ENCODE measurements at places on chromosomes 7 and 10.

DNA sequence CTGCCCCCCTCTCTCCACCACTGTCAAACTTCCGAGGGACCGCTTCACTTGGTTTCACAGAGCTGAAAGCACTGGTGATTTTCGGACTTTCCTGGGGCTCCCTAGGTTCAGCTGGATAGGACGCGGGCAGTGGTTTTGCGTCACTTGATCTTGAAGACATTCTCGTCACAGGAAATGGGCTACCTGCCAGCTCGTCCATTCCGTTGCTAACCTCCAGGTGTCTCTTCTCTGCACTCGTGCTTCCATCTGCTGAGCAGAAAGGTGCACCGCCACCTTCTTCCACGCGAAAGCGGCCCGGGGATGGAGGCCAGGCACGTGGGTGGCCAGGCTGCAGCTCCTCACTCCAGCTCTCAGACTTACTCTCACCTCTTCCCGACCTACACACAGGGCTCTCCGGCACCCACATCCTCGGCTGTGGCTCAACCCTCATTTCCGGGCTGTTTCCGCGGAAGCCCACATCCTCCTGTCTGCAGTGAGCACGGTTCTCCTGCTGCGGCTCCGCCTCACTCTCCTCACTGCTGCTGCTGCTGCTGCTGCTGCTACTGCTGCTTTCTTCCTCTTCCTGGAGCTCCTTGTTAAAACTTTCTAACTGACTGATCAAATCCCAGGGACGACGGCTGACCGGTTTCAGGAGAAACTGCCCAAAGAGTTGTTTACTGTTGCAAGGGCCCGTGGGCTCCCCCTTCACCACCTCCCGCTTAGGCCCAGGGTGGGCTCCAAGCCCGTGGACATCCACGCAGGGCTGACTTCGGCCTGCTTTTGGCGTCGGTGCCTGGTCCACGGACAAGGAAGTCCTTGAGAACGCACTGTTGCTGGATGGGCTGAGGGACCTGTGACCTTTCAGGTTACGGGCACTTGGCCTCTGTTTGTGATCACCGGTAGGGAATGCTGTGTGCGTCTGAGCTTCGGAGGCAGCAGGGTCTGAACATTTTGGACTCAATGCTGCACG lies 32.1 kb downstream of the JCAD start:
- DNase-seq: peak; percentile 66

GRCh38 chr10:49056356-49056755 lies 59.0 kb downstream of the VSTM4 start:
- no peak for DNase-seq

DNA sequence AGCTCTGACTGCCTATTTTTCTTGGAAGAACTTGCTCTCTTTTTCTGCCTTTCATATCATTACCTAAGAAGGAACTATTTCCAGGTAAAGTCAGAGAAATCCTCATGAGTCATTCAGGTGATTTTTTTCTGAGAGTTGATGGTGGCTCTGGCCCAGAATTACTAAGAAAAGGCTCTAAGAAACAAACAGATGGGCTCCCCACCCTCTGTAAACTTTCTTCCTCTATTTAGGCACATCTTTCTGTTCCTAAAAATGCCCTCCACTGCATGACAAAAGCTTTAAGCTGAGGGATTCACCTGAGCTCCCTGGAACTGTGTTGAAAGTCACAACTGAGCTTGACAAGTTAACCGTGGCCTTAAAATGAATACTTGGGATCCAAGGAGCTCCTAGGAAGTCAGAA lies 1.6 kb downstream of the OLAH start:
- no peak for DNase-seq

DNA sequence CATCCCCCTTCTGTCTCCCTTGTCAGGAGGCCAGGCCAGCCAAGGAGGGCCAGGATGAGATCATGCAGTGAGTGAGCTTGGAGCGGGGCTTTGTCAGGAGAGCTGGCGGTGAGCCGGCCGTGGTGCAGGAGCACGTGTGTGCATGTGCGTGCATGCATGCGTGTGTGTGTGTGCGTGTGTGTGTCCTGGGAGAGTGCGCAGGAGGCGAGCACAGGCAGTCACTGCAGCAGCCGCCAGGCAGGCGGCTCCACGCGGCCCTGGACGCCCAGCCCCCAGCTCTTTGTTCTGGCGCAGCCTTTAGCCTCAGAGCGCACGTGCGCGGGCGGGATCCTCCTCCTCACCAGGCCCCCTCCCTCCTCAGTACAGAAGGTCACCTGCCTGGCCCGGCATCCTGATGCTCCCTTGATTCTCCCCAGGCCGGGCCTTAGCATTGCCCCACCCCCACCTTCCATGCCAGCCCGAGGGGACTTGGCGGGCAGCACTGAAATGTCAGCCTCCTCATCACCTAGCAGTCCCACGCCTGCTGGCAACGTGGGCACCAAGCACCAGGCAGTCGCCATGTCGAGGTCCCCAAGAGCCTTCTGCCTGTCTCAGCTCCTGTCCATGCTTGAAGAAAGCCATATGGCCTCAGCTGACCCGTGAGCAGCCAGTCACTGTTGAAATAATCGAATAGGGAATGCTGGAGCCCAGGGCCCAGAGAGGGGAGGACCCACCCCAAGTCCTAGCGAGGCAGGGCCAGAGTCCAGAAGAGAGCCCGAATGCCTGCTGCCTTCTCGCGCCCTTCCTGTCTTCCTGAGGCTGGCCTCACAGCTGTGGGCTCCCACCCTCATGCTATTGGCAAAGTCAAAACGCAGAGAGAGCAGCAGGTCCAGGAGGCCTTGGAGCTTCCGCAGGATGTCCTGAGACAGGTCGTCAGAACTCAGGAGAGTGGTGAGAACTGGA lies 125.9 kb upstream of the PPIF start:
- no peak for DNase-seq

DNA sequence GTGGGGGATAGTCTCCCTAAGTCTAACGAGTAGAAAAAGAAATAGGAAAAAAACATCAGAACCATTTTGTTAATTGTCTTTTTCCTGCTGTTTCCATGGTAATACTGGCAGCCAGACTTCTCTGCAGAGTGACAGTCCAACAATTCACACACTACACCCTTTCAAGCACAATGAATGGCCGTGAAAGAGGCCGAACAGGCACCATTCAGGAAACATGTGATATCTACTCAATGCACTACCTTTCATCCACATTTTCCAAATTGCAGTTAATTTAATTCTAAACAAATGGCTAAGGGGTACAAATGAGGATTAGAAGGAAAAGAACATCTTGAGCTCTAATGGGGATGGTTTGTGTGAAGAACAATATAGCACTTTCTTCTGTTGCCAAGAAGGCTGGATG lies 358.5 kb upstream of the ANKRD30A start:
- DNase-seq: no peak

- no peak for DNase-seq
These were observed 20.2 kb upstream of the AMZ1 start for GRCh38 chr7:2667843-2668242.

- DNase-seq: no peak
These were observed 45.3 kb downstream of the BTBD16 start for GRCh38 chr10:122316224-122316884.

- DNase-seq: no peak
These were observed 61.0 kb upstream of the NFE2L3 start for GRCh38 chr7:26090927-26091519.

DNA sequence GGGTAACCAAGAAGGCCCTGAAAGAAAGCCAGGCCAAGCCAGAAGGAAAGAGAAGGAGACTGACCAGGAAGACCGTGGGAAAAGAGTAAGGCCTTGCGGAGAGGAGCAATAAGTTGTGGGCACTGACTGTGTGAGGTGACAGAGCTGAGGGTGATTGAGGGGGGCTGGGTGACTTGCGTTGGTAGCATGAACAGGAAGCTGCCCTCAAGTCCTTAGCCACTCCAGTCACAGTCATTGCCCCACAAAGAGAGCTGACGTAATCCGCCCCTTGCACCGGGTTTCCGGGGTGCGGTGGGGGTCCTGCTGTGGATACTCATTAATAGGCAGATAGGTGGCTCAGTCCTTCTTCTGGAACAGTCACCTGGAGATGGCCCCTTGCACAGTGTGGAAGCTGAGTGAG lies 16.1 kb upstream of the DMBT1 start:
- DNase-seq: no peak

DNA sequence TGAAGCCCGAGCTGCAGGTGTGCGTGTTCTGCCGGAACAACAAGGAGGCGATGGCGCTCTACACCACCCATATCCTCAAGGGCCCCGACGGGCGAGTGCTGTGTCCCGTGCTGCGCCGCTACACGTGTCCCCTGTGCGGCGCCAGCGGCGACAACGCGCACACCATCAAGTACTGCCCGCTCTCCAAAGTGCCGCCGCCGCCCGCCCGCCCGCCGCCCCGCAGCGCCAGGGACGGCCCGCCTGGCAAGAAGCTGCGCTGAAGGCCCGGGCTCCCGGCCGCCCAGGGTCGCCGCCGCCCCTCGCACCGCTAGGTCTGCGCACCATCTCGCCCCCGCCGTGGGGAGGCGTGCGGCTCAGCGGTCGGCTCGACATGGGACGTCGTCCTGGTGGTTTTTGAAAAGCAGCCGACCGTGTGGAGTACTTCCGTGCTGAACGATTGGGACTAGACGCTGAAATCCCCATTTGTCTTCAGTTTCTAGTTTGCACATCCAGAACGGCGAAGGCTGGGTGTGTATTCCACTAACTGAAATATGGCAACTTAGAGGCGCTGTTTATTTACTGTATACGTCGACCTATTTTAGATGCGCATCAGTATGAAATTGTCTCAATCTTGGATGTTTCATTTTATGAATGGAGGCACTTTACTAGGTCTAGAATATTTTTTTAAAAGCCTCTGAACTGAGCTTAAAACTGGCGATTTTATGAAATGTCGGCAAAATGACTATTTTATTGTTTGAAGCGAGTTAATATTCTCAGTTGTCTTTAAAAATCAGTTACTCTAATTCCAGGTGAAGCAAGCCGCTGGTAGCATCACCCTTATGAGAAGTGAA lies 1.1 kb downstream of the NANOS1 start:
- no peak for DNase-seq

- DNase-seq: no peak
These were observed 126.7 kb downstream of the INHBA start for GRCh38 chr7:41576166-41576565.

DNA sequence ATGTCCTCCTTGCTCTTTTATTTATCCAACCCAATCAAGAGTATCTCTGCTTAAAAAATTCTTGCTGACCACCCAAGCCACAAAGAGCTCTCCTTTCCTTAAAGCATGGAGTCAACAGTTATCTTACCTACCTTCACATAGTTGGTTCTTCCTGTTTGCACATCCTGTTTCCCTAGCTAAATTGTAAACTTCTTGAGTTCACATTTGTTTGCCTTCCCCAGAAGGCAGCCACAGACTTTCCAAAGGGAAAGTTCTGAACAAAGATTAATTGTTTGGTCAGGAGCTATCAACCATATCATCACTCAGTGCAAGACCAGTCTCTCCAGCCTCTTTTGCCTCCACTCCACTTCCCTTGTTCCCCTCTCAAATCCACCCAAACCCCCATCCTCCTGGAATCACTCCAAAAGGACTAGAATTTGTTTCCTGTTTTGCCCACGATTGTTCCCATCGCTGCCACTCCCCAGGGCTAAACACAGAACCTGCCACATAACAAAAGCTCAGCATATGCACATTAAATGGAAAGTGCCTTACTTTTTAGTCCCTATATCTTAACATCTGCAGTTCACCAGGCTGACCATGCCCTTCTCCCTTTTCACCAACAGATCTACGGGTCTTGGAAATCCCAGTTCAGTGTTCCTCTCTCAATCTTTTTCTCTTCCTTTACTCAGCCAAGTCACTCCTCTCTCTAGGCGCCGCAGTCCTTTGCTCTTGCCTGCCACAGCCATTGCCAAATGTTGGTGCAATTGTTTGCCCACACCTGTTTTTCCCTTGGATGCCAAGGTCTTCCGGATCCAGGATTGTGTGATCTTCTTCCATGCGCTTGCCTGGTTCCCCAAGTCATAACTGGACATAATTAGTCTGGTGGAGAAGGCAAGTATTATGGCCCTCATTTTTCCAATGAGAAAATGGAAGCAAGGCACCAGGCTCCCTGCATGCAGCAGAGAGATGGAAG lies 265.5 kb downstream of the KCNMA1 start:
- no peak for DNase-seq

- DNase-seq: no peak
These were observed 635 bp downstream of the ZNF12 start for GRCh38 chr7:6705959-6706665.

DNA sequence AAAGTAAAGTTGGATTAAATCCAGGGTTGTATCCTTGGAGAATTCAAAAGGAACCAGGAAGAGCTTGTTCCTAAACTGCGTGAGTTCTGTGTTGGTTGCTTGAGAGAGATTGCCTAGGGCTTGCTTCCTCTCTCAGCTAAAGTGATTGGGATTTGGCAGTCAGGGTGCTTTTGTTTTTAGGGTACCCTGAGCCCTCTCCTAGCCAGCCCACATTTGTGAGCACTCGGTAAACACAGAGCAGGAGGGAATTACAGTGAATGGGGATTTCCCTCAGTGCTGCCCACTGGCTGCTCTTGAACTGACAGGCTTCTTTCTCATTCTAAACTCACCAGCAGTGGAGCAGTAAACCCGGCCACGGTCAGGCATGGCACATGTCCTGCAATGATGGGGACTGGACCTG lies 146.9 kb downstream of the TPST1 start:
- DNase-seq: no peak

GRCh38 chr10:123743441-123744223 lies 77.5 kb downstream of the GPR26 start:
- peak; percentile 35 for DNase-seq

DNA sequence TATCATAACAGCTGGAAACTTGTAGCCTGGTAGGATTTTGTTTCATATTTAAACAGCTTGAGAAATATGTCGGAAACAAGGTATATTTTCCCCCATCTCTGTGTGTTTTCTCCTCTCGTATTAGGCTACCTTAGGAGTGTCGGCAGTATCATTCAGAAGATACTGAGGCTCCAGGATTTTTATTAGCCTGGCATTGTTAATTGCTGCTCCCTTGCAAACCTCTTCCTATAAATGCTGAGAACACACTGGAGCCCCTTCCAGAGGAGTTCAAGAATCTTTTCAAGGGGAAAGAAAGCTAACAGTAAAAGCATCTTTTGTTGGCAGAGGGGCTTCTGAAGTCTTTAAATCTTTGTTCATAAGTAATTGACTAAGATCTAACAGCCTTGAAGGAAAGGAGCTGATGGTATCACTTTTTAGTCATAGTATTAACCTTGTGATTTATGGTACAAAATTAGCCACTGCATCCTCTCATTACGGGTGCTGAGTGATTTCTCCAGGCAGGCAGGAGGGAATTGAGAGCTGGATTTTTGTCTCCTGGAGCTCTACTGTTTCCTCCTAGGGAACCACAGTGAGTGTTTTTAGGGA lies 998.7 kb downstream of the LRMDA start:
- no peak for DNase-seq

DNA sequence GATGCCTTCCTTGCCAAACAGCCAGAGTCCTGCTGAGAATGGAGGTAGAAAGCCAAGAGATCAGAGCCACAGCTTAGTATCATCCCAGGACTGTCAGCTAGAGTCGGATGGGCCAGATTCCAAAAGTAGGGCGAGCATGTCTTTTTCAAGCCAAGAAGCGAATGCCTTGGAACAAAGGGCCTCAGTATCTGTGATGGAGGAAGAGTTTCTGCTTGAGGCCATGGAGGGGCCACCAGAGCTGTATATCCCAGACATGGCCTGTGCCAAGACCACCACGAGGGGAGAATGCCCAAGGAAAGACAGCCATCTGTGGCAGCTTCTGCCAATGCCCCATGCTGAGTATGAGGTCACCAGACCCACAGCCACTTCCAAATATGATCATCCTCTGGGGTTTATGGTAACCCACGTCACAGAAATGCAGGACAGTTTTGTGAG lies 44.3 kb upstream of the PPP1R17 start:
- DNase-seq: peak; percentile 87
